ENCODE measurements at places on chromosomes 3 and 15. TPM values are rescaled to one million over a fixed set of nuclear protein-coding genes. Genes with fewer than 3 reads are reported as not detected.

FBXO45 gene
- polyA plus RNA-seq: 16.1 TPM

MYH15 gene
- 0.28 TPM for polyA plus RNA-seq

SKOR1 gene
- 0.16 TPM for polyA plus RNA-seq

LMAN1L gene
- not detected for polyA plus RNA-seq

CEMIP gene
- polyA plus RNA-seq: 2.6 TPM

CSPG4 gene
- polyA plus RNA-seq: 6.4 TPM

HDC gene
- polyA plus RNA-seq: 0.85 TPM

LRRC3B gene
- polyA plus RNA-seq: 1.6 TPM

DNA sequence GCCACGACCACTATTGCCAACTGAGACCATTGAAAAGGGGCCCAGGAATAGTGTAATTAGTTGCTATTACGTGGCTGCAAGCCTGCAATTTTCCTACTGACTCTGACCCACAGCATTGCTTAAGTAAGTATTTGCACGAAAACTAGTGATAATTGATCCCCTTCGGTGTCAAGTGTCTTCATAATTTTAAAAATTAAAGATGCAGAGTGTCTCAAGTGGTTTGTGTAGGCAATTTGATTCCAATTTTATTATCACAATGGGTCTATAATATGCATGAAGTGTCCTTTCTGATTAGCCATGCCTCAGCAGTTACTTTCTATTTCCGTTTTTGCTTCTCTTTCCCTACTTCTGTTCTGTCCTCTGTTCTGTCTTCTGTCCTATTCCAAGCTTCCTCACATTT lies 259.2 kb downstream of the C3orf38 start:
- no peak for DNase-seq

- no peak for DNase-seq
Measured at GRCh38 chr3:100120012-100120411, 5.7 kb upstream of the FILIP1L start.

DNA sequence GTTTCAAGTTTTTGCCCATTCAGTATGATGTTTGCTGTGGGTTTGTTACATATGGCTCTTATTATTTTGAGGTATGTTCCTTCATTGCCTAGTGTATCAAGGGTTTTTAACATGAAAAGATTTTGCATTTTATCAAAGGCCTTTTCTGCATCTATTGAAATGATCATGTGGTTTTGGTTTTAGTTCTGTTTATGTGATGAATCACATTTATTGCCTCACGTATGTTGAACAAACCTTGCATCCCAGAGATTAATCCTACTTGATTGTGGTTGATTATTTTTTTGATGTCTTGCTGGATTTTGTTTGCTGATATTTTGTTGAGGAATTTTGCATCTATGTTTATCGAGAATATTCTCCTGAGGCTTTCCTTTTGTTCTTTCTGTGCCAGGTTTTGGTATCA lies 39.4 kb downstream of the TMCO5A start:
- no peak for DNase-seq

DNA sequence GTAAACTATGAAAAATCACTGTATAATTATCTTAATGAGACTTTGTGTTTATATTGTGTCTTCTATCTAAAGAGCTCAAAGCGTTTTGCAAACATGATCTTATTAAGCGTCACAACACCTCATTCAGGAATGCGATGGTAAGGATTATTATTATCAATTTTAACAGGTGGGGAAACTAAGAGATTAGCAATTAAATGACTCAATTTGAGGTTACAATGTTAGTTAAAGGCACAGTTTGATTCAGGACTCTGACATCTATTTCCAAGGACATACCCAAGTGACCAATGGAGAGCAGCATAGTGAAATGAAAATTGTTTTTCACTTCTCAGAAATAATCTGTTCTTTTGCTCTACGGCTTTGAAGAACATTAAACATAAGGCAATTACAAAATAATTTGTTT lies 74.6 kb downstream of the FMN1 start:
- no peak for DNase-seq

- DNase-seq: no peak
Measured at GRCh38 chr3:43012174-43012573, 33.1 kb downstream of the GASK1A start.

GRCh38 chr15:75532413-75533250 lies 46.5 kb downstream of the PTPN9 start:
- DNase-seq: no peak

DNA sequence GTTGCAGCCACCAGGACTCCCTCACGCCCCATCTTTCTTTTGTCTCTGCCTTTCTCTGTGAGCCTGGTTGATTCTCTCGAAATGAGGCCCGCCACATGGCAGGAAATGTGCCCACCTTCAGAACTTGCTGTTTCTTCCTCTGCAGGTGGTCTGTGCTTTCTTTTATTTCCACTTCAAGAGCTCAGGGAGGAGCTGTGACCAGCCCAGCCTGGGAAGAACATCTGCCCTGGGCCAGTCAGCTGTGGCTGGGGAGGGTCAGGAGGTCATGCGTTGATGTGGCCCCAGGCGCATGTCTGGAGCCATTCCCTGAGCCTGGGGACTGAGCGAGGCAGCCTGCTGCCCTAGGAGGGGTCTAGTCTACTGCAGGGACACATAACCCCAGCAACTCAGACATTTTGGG lies 8.0 kb downstream of the FBLN2 start:
- no peak for DNase-seq

GRCh38 chr3:89049119-89049518 lies 58.3 kb upstream of the EPHA3 start:
- DNase-seq: no peak

GRCh38 chr3:190696777-190697501 lies 165.6 kb downstream of the GMNC start:
- DNase-seq: no peak

DNA sequence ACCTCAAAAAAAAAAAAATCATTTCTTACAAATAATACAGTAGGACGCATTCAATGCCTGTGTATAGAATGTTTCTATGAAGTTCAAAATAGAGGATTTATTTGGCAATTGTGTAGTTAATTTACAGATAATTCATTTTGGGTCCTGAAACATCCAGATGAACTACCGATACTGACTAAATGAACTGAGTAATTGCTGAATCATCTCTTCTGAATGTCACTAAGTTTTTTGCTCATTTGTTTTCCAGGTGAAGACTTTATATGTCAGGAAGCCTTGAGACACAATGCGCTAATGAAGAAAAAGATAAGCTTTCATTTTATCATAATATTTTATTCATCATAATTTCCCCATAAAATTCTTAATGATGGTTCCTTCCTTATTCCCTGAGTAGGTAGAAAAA lies 39.7 kb downstream of the PCOLCE2 start:
- DNase-seq: no peak

- no peak for DNase-seq
Measured at GRCh38 chr3:139586420-139587017, 47.0 kb upstream of the RBP1 start.

DNA sequence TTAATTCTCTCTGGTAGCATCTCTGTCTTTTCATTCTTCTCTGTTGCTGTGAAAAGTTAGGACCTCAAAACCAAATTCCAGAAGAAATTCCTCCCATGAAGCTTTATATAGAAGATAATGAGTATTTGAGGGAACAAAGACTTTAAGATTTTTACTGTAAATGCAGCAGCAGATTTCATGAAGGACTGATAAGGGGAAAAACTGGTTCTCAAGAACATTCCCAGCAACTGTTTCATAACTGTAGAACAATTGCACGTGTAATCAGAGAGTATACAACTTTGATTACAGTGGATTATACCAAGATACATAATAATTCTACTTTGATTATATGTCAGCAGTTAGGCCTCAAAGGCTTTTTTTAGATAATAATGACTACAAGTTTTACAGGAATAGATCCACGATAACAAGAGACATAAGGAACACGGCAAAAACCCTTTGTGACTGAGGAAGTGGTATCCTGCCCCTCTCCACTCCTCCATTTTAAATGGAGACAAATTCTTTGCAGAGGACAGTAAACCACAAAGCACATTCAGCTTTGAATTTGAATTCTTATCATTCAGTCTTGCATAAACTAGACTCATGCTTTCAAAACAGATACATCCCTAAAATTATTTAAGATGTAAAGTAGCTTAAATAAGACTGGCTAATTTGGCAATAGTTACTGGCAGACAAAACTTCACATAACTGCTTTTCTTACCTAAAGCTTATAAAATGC lies 42.9 kb upstream of the DIPK2A start:
- no peak for DNase-seq

DNA sequence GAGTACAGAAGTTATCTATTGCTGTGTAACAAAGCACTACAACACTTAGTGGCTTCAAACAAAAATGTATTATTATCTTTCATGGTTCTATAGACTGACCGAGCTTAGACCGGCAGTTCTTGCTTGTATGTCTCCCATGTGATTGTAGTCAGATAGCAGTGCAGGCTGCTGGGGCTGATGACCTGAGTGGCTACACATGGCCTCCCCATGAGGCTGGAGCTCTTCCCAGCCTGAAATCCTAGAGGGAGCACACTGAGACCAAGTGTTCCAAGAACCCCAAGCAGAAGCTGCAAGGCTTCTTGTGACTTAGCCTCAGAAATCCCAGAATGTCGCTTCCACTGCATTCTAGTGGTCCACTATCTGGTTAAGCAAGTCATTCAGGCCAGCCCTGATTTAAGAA lies 141.2 kb upstream of the TLE3 start:
- no peak for DNase-seq

GRCh38 chr3:122188737-122189136 lies 5.3 kb downstream of the CASR start:
- no peak for DNase-seq

DNA sequence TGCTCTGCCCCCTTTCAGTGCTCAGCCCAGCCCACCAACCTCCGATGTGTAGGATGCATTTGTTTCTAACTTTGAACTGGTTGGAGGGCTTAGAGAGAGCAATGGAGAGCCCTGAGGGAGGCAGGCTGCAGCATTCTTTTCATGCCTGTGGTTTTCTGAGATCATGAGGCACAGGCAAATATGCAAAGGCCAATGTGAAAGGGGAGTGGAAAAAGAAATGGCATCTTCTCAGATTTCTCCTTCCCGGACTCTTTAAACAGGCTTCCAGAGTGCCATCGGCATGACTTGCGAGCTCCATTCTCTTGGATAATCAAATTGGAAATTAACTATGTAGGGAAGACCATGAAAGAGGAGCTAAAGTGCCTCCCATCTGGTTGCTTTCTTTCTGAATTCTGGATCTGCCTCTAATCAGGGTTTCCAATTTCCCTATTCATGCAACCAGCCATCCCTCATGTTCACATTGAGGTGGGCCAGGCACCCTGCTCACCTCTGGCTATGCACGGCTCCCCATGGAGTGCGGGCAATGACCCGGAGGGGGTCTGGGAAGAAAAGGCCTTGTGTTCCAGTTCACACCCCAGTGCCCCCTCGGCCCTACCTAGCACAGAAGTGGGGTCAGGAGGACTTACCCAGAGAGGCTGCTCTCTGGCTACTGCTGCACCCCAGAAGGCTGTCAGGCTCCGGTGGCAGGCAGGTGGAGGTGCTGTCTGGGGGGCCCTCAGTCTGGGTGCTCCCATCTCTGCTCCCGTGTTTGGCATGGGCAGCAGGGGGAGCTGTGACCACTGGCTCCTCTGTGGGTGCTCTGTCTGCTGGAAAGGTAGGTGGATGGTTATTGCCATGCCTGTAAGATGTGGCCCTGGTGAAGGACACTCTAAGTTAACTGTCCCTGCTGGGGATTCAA lies 16.1 kb downstream of the AMOTL2 start:
- no peak for DNase-seq

- DNase-seq: no peak
Measured at GRCh38 chr3:149443545-149443912, 31.0 kb upstream of the TM4SF4 start.

DNA sequence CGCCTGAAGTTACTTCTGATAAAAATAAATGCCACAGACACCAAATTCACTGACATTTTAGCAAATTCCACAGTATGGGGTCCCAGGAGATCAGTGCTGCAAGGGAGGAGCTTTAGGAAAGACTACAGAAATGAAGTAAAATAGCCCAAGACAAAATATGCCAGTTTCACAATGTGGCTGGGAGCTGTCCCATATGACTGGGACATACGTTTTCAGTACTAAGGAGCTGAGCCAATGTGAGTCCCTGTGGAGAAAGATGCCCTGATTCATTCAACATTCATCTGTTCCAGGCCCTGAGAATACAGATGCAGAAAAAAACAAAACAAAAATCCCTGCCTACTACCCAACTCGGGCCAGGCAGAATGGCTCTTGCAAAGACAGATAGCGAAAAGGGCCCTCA lies 63.4 kb upstream of the FAM174B start:
- no peak for DNase-seq

- DNase-seq: no peak
Measured at GRCh38 chr3:7658294-7658693, 797.4 kb downstream of the GRM7 start.
